Cortex of kidney (tissue), 1 donor: ENCODE measurements at places on chromosomes 1 and 21.

GRCh38 chr1:12464598-12465056 lies 153.4 kb downstream of the DHRS3 start:
- DNase-seq: no peak

DNA sequence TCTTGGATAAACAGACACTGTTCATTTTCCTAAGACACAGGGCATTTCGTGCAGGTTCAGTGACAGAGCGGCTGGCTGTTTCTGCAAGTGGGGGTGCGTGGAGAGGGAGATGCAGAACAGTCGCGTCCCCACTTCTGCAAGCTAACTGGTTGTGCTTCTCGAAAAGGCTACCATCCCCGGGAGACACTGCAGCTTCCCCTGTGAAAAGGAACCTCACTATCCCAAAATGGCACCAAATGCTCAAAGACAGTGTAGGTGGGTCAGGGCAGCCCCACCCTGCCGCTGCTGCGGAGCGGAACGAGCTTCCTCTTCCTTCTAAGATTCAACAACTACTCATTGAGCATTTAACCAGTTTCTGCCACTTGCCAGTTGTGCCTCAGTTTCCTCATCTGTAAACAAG lies 19.2 kb upstream of the BACE2 start:
- no peak for DNase-seq

DNA sequence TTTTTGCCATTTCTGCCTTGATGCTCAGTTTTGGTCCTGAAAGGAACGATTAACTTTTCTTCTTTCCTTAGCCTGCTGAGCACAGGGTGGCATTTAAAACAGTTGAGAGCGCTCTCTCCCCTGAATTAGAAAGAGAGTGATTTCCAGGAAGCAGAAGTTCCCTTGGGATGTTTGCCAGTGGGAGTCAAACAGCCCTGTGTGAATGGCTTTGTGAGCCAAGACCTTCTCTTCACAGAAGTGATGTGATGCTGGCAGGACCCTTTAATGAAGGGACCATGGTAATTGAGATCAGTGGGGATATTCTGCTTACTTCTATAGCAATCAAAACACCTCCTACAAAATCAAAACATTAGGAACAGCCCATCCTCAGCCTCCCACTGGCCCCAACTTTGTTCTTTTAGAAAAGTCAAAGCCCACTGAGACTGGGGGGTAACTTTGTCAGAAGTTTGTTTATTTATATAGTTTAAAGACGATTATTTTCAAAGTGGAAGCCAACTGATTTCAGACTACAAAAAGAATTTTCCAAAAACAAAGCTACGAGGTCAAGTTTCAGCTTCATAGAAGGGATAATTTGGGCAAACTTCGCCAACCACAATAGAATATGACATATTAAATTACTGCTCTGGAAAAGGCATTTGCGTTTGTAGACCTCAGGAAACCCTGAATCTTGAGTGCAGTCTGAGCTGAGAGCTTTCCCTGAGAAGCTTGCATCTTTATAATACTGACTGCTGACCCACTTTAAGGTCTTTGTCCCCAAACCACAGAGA lies 122.7 kb downstream of the GABPA start:
- DNase-seq: no peak

- DNase-seq: no peak
Measured at GRCh38 chr1:225736437-225737098, 41.1 kb upstream of the SRP9 start.

GRCh38 chr1:119504831-119505230 lies 2.2 kb upstream of the HSD3B1 start:
- no peak for DNase-seq

GRCh38 chr21:37683396-37684114 lies 232.7 kb downstream of the KCNJ6 start:
- DNase-seq: no peak

DNA sequence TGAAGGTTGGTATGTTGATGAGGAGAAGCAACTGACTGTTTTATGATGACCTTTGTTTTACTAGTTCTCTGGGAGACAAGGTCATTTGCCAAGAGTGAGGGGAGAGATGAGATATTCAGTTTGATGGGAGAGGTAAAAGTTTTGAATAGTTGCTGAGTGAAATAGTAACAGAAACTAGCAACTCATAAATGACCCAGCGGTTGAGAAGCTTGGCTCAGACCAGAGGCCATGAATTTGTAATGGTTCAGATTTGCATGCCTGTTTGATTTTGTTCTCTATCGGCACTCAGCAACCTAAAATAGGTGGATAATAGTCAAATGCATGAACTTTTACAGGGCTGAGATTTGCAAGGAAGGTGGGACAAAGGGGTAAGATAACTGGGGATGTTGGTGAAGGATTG lies 6.6 kb downstream of the CCDC30 start:
- no peak for DNase-seq

- DNase-seq: no peak
Measured at GRCh38 chr1:16119926-16120325, 35.9 kb downstream of the EPHA2 start.

- no peak for DNase-seq
Measured at GRCh38 chr1:42981871-42982270, 23.2 kb upstream of the SLC2A1 start.

DNA sequence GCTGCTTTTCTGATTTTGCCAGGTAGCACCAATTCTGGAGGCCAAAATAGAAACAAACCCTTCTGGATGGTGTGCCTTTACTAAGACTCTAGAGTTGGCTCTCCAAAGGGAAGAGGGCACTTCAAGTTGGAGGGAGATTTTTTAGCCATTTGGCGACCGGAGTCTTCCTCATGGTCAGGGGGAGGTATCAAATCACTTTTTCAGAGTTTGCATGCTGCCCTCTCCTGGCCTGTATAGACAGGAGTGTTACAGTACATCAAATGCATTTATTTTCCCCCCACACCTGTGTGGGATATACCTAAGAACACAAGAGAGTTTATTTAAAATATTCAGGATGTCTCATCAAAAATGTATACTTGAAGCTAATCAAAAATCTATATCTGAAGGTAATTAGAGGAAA lies 3.2 kb downstream of the GREM2 start:
- DNase-seq: no peak

DNA sequence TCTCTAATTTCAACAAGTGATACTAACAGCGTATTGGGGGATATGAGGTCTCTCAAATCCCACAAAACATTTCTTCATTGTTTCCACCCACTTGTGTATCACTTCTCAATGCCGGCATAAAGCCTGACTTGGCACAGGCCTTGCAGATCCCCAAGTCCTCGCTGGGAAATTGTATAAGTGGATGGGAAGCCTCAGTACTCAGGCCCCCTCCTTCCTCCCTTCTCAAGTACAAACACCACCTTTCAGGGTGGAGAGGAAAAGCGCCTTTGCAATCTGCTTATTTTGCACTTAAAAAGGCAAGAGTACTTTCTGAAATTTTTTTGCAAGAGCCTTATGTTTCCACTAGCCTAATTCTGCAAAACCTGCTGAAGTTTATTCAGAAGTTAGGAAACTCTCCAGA lies 25.8 kb upstream of the KLHDC8A start:
- DNase-seq: no peak

DNA sequence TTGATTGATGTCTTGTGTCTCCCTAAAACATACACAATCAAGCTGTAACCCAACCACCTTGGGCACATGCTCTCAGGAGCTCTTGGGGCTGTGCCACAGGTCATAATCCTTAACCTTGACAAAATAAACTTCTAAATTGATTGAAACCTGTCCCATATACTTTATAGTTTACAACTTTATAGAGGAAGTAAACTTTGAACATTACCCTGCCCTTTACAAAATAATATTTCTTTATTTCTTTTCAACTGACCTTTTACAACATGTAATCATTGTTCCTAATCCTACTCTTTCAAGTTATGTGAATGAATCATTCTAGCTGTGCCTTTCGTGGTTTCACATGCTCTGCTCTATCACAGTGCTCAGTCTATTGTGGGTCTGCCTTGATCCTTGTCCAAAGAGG lies 118.3 kb upstream of the ATP1A1 start:
- DNase-seq: no peak

- DNase-seq: no peak
Measured at GRCh38 chr1:69861641-69862040, 293.9 kb downstream of the LRRC7 start.

GRCh38 chr1:228989992-228990827 lies 254.9 kb downstream of the RHOU start:
- no peak for DNase-seq

GRCh38 chr1:109990302-109990653 lies 5.7 kb downstream of the AHCYL1 start:
- no peak for DNase-seq

- no peak for DNase-seq
Measured at GRCh38 chr1:197469620-197470210, 201.7 kb downstream of the CRB1 start.

GRCh38 chr1:89453123-89453972 lies 71.3 kb upstream of the LRRC8B start:
- DNase-seq: no peak

DNA sequence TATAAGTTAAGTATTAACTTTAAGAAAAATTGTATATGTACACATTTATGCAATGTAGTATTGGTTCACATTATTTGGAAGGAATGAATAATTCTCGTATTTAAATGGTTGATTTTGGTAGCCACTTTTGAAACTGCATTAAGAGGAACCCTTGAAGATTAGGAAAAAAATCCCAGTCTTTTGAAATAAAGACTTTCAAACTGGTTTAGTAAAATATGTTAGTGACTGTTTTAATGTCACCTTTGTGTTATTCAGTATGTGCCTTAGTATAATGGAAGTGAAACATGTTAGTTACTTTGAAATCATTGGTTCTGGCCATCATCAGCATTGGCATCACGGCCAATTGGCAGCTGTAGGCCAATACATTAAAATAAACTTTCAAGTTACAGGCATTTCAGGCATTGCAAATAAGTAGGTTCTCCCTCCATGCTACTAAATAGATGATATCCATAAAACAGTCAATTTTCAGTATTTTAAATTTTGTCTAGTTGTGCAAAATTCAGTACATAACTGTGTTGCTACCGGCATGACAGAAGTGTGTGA lies 4.4 kb downstream of the MIER1 start:
- DNase-seq: no peak
